Ovary (tissue), 10 donors: ENCODE measurements at places on chromosomes 3 and 15. TPM values are rescaled to one million over a fixed set of nuclear protein-coding genes. Genes with fewer than 3 reads are reported as not detected.

- DNase-seq, result no peak
Observed at GRCh38 chr15:38530113-38530512, 34.5 kb downstream of the RASGRP1 start.

- DNase-seq, result no peak
Observed at GRCh38 chr3:15097891-15098290, 1.1 kb downstream of the RBSN start.

DNA sequence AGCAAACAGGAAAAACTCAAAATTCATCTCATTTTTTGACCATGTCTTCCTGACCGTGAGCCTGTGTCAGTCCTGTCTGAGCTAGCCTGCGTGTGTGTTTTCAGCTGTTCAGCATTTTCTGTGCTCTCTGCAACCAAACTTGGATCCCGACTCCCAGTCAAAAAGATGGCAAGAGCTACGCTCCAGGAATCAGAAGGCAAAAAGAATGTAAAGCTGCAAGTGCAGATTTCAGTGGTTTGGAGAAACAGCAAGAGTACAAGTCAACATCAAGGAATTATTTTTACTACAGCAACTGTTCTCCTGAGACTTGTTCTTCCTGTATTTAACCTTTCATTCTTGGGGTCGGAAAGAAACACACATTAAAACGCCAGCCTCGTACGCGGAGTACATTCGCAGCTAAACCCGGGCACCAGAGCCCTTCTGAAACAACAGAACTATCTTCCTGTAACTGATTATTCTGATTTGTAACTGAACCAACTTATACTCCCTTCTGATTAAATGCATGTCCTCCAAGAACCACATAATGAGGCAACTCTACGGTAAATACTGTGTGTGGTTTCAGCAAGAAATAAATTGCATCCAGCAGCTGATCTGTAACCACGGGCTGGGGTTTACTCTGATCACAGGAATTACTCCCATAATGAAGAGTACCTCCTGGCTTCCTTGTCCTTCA lies 107.4 kb downstream of the LRIG1 start:
- no peak for DNase-seq

- no peak for DNase-seq
Observed at GRCh38 chr3:189143771-189144170, 28.0 kb upstream of the TPRG1 start.

FHIT gene
- 10.4 TPM for polyA plus RNA-seq

- no peak for DNase-seq
Observed at GRCh38 chr15:40273428-40273827, 9.4 kb downstream of the ANKRD63 start.

- DNase-seq, result no peak
Observed at GRCh38 chr3:145133281-145133680, 1027.7 kb downstream of the PLOD2 start.

DNA sequence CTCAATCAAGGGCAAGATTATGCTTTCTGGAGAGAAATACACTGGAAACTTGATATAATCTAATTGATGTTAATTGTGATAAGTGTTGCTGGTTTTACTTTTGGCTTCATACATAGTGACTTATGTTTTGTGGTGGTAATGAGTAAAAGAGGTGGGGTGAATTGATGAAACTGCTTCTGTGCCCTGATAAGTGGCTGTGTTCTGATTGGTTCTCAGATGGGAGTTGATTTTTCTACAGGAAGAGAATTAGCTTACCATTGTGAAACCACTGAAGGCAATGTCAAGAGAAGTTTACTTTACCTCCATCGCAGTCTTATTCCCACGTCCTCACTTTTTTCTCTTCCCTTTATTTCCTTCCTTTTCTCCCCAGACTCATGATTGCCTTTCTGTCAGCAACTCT lies 23.8 kb downstream of the TMEM45A start:
- DNase-seq, result no peak

DNA sequence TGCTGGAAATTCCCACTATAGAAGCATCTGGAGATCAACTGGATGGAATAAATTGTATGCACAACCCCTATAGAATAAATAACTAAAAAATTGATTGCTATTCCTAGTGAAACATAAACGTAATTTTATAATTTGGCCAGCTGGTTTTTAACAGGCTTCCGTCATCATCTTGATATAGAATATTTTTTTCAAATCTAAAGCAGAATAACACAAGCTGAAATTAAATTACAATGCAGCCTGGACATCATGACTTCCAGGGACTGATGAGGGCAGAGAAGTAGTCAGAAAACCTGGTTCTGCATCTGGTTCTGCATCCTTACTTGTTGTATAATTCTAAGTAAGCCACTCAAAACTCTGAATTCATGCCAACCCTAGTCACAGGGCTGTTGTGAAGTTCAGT lies 146.1 kb downstream of the MEX3B start:
- DNase-seq, result no peak
